D721Med (cell line): ENCODE measurements at places on chromosomes 3 and 15.

DNA sequence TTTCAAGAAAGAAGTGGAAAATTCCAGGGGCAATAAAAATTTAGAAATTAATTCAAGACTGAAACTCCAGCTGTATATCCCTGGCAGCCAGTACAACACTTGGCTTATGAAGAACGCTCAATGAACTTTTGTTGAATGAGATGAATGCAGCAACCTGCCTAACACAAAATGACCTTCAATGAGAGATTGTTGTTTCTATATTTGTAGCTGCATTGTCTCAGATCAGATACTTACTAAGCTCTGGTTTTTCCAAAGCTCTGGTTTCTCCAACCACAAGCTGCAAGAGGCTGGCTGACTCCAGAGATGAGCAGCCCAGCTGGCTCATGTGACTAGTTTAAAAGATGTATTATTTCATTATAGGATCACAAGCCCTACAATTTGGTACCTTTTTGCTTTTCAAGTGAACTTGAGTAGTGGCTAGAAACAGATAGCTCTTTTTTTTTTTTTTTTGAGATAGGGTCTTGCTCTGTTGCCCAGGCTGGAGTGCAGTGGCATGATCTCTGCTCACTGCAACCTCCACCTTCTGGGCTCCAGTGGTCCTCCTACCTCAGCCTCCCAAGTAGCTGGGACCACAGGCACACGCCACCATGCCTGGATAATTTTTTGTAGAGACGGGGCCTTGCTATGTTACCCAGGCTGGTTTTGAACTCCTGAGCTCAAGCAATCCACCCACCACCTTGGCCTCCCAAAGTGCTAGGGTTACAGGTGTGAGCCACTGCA is 57.4 kb downstream of the UMPS start:
- DNase-seq: no peak

DNA sequence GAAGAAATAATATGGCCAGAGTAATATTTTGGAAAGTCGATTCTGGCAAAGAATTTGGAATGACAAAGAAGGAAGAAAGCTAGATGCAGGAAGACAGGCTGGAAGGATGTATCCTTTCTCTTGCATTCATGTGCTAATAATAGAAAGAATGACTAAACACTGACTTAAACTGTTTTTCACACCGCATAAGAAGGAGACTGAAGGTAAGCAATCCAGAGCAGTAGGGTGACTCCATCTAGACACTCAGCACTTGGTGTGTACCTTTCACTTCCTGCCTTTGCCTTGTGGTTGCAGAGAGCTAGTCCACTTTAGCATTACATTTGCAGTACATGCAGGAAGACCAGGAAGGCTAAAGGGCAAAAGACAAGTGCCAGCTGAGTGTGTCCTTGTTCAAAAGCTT is 234.6 kb downstream of the RBMS3 start:
- DNase-seq: no peak

DNA sequence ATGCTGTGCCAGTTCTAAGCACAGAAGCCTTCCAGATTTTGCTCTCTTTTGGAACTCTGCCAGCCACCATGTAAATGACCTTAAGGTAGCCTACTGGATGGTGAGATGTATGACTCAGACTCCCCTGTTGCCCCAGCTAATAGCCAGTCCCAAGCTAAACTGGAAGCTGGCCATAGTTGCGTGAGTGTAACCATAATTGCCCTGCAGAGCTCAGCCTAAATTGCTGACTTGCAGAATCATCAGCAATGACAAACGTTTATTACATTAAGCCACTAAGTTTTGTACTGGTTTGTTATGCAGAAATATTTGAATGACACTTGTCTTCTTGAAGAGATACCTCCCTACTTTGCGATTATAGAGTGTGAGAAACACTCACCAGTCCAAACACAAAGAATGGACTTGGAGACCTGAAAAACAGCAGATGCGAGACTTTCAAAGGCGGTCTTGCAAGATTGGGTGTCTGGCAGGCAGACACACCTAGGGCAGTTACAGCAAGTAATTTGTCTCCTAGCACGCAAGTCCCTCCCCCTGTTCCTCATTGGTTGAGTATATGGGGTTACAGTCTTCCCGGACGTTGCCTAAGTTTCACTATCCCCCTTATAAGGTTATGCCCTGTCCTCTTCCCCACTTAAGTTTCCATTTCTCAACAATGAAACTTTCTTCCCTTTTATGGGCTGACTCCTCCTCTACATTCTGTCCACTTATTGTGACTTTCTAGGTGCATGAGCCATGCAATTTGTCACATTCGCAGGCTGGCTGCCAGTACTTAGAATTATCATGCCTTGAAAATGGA is 83.6 kb upstream of the XCR1 start:
- no peak for DNase-seq

- no peak for DNase-seq
Observed at GRCh38 chr15:90868261-90868689, at the start of gene FURIN. TSS of gene FURIN (plus strand) at chr15:90868588. CDS start at chr15:90875741, 7,153 bp downstream.

DNA sequence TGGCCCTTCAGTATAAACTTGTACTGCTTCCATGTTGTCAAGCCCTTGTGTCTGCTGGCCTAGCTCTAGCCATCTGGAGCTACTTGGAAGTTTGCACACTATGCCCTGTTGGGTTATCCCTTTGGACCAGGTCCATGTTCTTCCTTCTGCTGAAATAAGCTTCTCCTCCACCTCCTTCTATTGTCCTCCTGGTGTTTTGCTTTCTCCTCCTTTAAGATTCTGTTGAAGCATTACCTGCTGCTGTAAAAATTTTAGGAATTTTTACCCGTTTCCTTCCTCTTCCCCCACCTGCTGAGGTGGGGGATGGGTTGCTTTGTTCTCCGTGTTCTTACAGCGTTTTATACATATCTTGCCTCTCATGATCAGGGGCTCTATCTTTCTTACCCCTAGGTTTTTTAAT is 51.7 kb downstream of the SH3GL3 start:
- no peak for DNase-seq

- DNase-seq: no peak
Observed at GRCh38 chr3:188431553-188431952, 277.6 kb downstream of the LPP start.

DNA sequence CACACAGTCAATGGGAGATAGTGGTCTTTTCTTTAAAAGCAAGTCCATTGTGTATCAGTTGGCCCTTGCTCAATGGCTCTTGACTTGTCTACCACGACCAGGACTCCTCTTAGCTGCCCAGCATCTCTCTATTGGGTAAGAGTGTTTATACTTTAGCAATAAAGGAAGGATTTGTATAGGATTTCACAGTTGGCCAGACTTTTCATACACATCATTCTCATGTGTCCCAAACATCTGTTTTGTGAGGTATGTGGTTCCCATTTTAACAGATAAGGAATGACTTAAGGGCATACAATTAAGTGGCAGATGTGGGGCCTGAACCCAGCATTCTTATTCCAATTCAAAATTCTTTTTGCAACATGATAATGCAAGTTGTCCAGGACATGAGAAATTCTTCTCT is 191.5 kb downstream of the CHST2 start:
- no peak for DNase-seq

GRCh38 chr15:42121021-42121420 is 26.7 kb upstream of the PLA2G4D start:
- no peak for DNase-seq

DNA sequence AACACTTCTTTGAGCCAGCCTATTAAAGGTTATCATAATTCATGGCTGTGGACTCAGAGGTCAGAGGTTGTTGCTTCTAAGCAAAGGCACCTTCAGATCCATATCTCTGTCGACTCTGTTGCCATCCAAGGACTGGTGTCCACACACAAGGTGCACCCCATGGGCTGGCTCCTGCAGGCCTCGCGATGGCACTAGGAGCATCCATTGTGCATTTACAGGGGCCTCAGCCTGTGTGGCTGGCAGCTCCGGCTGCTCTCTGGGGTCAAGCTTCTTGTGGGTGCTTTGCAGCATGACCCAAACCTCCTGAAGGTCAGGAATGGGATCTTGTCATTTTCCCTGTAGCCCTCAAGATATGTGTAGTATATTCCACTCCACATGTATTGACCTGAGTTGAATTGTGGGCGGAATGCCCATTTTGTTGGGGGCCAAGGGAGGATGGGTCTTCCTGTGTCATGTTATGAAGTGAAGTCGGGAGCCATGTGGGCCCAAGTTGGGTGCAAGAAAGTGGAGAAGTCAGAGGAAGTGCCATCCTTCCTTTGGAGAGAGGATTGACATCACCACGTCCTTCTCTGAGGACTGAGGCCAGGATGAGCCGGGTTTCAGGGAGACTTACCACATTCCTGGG is 43.9 kb downstream of the CHDH start:
- no peak for DNase-seq

DNA sequence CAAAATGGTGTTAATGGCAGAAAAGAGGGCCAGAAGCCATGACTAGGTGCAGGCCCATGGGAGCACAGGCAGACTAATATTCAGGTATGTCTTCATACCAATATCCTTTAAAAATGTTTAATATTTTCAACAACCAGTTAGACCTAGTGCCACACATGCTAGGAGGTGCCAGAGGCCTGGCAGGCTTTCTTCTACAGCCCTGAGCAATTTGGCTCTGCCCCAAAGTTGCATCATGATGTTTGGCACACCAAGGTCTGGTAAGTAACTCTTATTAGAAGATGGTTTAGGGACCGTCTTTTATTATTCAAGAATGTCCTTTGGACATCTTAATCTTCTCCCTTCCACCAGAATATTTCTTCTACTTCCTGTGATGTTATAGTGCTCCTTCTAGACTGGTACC is 34.8 kb downstream of the MITF start:
- DNase-seq: no peak

DNA sequence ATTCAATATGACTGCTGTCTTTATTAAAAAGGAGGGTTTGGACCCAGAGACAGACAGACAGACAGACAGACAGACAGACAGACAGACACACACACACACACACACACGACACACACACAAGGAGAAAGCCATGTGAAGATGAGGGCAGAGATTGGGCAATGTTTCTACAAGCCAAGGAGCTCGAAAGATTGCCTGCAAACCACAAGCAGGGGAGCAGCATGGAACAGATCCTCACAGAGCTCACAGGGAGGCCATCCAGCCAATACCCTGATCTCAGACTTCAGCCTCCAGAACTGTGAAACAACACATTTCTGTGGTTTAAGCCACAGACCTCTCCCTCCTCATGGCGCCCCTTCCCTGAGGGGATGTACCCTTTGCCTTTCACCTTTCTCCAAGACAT is 35.8 kb upstream of the ABHD2 start:
- DNase-seq: no peak

- no peak for DNase-seq
Observed at GRCh38 chr3:177491296-177492032, 294.2 kb upstream of the TBL1XR1 start.

DNA sequence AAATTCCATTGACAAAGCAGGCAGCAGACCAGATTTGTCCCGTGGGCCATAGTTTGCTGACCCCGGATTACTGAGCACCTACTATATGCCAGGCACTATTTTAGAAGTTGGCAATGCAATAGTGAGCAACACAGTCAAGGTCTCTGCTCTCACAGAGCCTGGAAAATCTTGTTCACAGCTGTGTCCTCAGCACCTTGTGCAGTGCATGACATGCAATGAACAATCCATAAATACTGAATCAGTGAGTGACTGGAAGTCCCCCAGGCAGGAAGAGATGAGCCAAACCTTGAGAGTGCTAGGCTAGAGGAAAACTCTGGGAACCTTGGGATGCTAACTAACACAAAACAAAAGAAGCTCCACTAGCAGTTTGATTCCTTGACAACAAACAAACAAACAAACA is 14.4 kb downstream of the TM4SF1 start:
- no peak for DNase-seq

DNA sequence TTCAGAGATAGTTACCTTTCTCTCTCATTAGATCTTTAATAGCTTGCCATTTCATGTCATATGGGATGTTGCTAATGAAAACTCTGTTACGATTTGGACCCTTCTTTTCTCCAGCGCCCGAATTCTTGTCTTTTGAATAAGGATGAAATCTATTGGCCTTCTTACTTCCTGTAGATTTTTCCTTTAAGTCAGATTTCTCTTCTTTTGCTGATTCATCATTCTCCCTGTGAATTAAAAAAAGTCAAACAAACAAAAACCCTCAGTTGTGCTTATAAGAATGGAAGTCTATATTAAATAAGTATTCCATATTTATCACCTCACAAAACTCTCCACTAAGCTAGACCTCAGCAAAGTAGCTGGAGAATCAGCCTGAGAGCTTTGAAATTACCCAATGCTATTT is 9.5 kb downstream of the MYEF2 start:
- DNase-seq: no peak

- DNase-seq: no peak
Observed at GRCh38 chr3:72982609-72983366, 13.8 kb upstream of the PPP4R2 start.

- no peak for DNase-seq
Observed at GRCh38 chr15:75620058-75620820, 5.3 kb downstream of the SNUPN start.

DNA sequence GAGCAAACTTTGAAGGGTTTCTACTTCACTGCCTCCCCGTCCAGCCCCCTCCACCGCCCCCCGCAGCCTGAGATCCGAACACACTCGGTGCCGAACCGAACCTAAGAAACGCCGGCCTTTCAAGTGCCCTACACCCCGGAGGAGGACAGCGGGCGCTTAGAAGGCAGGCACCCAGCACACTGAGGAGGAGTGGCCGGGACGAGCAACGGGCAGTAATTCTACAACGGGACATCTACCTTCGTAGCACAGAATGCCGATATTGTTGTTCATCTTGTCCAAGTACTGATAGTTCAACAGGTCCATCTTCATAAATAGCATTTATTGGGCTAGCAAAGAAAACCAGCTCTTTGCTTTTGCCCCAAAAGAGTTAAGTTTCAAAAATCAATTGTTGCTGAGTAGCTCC is 513 bp downstream of the VGLL4 start:
- no peak for DNase-seq

- no peak for DNase-seq
Observed at GRCh38 chr3:49868862-49869466, 742 bp downstream of the CAMKV start.

DNA sequence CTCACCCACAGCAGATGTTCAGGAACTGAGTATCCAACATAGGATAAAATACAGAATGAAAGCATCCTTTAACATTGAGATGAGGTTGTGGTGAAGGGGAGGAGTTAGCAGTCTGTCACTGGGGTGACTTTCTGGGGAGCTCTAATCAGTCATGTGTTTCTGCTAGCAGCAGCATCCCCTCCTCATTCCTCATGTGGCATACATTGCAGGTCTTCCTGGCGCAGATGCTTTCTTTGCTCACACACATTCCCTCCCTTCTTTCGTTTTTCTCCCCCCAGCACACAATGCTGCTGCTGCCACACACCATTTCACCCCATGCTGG is 135.0 kb downstream of the CACNA1D start:
- no peak for DNase-seq
